ENCODE measurements at places on chromosomes 1 and 21.

DNA sequence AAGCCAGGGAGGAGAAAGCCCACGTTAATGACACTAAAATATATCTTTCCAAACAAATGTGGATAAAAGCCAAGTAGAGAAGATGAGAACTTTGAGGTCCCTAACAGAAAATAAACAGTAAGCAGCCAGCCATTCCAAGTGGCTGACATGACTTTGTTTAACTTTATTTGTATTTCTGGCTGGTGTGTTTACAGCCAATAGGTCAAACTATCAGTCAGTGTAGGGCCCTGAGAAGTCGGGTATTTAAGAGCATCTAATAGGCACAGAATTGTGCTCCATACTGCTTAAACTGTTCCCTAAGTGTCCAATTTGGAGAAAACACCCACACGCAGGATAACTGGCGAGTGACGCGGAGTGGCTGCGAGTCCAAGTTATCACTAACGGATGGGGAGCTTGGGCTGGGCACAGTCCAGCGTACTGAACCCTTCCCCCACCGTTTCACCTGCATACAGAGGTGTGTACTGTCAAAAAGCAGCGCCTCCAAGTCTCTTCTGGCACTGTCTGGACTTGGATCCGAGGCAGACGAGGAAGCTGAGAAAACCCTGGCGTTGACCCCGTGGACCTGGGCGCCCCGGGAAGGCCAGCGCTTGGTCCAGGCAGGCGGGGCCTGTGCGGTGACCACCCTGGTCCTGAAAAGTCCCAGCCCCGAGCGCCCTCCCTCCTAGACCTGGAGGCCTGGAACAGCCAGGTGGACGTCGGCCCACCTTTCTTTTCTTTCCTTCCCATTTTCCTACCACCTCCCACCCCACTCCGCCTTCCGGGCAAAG lies 662 bp upstream of the LGALS8 start:
- no peak for DNase-seq

DNA sequence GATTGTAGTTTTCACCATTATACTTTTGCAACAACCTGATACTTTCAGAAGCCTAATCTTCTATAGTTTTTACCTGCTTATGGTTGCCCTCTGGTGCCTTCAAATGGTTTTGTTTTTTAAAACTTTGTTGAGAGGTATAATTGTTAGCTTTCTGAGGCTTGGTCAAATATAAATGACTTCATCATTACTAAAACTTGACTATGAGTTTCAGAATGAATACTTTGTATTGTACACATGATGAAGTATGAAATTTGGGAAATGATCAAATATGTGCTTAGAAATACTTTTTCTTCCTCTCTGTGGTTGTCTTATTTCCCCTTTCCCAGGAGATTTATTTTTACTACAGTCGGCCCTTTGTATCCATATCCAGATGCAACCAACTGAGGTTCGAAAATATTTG lies 151.8 kb upstream of the B3GALT2 start:
- DNase-seq, result no peak

GRCh38 chr1:113949007-113949406 lies 19.9 kb downstream of the HIPK1 start:
- DNase-seq, result no peak

DNA sequence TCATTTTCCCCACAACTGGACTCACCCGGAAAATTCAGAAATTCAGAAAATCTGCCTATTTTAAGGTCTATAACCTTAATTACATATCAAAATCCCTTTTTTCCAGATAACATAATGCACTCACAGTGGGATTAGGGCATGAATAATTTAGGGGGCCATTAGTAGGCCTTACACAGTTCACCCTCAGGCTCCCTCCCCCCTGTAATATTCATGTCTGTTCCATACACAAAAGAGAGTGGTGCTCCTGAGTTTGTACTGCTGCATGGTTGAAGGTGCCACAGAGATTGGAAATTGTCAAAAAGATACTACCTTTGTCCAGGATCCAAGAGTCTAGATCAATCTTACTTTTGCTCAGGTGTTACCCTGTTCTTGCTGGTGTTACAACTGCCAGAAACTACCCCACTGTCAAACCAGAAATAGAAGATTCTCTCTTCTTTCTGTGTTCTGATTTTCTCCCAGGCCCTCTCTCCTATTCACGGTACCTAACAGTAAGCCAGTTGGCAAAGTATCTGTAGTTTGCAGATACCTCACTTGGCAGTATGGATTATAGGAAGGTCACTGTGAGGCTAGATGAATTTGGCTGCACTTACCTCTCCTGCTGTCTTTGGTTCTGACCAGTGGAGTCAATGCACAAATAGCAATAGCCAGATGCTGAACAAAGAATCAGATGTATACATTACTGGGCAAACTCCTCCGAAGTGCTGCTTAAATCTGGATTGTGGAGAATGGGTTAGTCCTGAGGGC lies 53.2 kb downstream of the C1orf198 start:
- DNase-seq, result no peak

GRCh38 chr1:3146907-3147306 lies 77.9 kb downstream of the PRDM16 start:
- no peak for DNase-seq

DNA sequence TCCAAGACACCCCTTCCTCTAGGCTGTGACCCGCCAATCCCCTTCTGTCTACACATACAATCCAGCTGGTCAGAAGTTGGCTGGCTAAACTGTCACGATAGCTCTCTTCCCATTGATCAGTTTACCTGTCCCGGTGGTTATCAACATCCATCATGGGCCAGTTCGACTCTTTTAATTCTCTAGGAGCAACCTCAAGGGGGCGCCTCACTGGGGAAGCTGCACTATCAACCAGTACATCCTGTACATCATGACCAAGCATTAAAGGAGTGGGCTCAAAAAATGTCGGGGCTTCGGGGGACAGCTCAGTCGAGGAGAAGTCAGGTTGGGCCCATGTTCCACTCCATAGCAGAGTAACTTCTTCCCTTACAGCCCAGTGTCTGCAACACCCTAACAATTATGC lies 53.2 kb upstream of the B3GALNT2 start:
- DNase-seq, result no peak

GRCh38 chr1:215118081-215118480 lies 35.5 kb downstream of the KCNK2 start:
- no peak for DNase-seq

- no peak for DNase-seq
These were observed 14.6 kb downstream of the HUNK start for GRCh38 chr21:31887391-31887841.

DNA sequence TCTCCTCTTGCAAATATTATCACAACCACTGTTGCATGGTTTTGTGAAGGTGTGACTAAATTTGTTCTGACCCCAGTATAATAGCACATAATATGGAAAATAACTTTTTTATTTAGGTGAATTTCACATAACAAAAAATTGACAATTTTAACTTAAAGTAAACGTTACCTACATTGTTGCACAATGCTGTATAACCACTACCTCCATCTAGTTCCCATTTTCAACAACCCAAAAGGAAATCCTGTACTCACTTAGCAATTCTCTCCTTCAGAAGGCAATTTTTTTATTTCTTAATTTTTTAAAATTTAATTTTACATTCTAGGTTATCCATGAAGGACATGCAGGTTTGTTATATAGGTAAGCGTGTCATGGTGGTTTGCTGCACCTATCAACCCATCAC lies 95.2 kb downstream of the KCNJ6 start:
- no peak for DNase-seq

DNA sequence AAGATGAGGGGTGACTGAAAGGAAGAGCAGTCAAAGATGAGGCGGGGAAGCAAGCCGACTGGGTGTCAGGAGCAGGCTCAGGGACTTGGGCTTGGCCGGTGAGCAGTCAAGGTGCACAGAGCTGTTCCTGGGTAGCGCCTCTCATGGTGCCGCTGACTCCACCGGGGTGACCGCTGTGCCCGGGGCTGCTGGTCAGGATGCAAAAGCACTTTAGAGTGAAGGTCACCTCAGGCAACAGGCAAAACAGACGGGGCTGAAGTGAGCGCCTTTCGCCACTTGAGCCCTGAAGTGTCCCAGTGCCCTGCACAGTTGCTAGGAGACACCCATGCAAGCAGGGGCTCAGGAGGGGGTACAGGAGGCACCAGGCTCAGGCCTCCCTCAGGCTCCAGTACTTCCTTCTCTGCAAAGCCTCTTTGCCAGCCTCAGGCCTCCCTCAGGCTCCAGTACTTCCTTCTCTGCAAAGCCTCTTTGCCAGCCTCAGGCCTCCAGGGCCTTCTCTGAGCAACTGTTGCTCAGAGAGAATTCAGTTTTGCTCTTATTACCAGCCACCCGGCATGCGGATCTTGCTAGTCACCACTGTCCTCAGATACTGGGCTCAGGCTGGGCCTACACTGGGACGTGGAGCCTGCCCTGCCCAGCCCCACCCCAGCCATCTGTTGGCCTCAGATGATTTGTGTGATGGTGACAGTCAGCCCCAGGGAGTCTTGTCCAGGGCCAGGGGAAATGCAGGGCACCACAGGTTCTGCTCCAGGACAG lies 99.7 kb upstream of the IRF2BP2 start:
- DNase-seq, result no peak

GRCh38 chr1:33608825-33609400 lies 136.5 kb downstream of the ZSCAN20 start:
- DNase-seq, result no peak

DNA sequence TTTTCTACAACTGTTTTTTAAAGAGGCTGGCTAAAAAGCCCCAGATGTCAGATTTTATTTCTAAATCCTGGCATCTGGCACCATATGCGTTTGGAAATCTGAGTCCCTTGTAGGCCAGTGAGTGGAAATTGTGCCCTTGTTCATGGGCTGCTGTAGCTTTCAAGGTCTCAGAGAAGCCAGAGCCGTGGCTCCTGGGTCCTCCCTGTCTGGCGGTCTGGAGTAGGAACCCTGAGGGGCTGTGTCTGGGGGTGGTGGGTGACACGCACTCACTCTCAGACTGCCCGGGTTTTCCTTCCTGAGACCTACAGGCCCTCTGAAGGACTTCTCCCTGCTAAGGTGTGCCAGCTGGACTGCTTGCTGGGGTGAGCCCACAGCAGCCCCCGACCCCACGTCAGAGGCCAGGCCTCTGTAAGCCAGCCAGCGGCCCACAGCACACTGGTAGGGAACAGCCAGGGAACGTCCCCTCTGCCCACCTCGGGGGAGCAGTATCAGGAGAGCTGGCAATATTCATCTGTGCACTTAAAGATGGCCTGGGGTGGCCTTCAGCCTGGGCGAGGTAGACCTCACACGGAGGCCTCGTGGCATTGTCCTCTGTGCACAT lies 151.5 kb downstream of the PEX14 start:
- DNase-seq, result no peak
